A549 treated with CpdA at 1 μM for 4 hours (cell line): ENCODE measurements at places on chromosomes 4 and X. TPM values are rescaled to one million over a fixed set of nuclear protein-coding genes. Genes with fewer than 3 reads are reported as not detected.

Gene GTPBP6
- 36.6 to 56.6 TPM (median 53.4 TPM) in 5 replicates for total RNA-seq

Gene KLB
- 0.07 to 0.13 TPM (median 0.09 TPM) in 5 replicates for total RNA-seq

Gene MAP7D2
- total RNA-seq, result 5.0 to 6.6 TPM (median 5.6 TPM) in 5 replicates

Gene PHOX2B
- total RNA-seq, result not detected in 5 replicates

Gene PLAC8
- 0.93 to 1.3 TPM (median 1.0 TPM) in 5 replicates for total RNA-seq

Gene TEX13C
- total RNA-seq, result 0.02 TPM in 1 of 5 replicates, not detected in the others

Gene ARFIP1
- 15.5 to 18.9 TPM (median 16.3 TPM) in 5 replicates for total RNA-seq

Gene PNMA5
- total RNA-seq, result not detected in 5 replicates

Gene PCDH18
- total RNA-seq, result 0.02 TPM in 1 of 5 replicates, not detected in the others
